Activated CD8-positive, alpha-beta memory T cell treated with anti-CD3 and anti-CD28 coated beads, Interleukin-2, amount 50 U/mL, for 48 hours (primary cell): ENCODE measurements at places on chromosomes 3 and 15.

DNA sequence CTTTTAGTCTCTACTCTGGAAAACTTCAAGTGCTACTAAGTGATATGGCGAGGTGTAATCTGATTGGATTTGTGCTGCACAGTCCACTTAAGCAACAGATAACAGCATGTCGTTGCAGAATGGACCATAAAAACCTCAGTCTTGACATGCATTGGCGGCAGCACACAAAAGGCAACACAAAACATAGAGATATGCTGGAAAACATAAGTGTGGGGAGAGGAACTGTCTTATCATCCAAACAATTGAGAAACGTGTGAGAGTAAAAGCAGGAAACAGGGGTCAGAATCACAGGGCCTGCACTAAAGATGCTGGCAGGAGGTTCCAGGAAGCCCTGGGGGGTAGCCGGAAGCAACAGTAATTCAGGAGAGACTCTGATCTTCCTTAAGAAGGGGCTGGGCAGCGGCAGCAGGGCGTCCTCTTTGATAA, 82.1 kb downstream of the CGNL1 start:
- DNase-seq: no peak

DNA sequence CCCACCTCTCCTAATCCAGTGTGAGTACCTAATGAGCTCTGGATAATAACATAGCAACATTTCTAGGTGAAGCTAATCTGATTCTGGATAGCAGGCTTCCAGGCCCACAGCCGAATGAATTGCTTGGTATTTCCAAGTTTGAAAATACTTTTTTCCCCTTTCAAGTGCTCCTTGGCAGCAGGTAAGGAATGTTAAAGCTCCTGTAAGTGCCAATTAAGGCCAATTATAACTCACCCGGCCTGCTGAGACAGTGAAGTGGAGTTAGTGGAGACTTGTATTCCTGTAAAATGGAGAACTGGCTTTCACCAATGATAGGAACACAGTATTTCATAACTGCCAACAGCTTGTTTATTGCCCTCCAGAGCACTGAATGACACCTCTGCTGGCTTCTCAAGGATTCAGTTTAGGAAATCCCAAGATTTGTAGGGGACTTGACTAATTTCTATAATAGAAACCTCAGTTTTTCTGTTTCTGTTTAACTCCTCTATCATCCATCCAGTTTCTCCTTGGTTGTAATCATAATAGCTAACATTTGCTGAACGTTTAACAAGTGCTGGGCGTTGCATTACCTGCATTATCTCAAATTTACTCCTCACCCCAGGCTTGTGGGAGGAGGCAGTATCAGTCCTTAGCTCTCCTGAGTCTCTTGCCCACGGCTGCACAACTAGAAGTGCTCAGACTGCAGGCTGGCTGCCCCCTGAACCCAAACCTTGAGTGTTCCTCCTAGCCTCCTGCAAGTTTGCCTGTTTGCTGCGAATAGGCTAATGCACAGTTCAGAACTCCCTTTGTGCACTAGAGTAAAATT, 52.7 kb upstream of the SCAANT1 start:
- no peak for DNase-seq

DNA sequence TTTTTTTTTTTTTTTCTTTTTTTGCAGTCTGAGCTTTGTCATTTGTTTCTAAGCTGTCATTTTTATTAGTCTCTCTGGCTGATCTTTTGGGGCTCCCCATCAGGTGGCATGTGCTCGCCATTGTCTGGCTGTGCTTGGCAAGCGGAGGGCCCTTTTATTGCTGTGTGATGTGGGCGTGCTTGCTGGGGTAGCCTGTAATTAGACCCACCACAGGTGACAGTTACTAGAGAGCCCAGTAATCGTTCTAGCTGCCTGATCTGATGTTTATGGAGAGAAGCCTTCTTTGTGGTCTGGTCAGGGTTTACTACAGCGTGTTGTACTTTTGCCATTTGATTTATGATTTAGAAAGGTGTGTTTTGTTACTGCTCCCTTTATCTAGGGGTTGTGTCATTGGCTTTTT, 179.9 kb downstream of the MCTP2 start:
- no peak for DNase-seq

DNA sequence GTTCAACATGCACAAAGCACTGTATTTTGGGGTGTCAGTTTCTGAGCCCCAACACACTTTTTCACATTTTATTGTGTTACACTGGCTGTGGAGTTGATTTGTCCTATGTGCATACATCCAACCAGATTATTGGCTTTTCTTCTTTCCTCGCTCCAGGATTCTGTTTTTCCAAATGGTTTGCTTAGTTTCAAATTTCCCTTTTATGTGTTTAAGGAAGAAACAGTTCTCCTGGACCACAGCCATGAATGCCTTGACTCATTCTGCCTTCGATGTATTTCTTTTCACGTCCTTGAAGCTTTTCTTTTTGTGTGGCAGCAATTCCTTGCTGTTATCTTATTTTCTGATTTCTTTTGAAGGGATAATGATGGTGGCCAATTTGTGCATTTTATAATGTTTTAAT, 53.8 kb downstream of the CACNA2D3 start:
- no peak for DNase-seq

GRCh38 chr3:133987136-133987535, 42.6 kb downstream of the SLCO2A1 start:
- DNase-seq: no peak

- no peak for DNase-seq
These were observed 1.9 kb upstream of the RMDN3 start for GRCh38 chr15:40756938-40757337.

DNA sequence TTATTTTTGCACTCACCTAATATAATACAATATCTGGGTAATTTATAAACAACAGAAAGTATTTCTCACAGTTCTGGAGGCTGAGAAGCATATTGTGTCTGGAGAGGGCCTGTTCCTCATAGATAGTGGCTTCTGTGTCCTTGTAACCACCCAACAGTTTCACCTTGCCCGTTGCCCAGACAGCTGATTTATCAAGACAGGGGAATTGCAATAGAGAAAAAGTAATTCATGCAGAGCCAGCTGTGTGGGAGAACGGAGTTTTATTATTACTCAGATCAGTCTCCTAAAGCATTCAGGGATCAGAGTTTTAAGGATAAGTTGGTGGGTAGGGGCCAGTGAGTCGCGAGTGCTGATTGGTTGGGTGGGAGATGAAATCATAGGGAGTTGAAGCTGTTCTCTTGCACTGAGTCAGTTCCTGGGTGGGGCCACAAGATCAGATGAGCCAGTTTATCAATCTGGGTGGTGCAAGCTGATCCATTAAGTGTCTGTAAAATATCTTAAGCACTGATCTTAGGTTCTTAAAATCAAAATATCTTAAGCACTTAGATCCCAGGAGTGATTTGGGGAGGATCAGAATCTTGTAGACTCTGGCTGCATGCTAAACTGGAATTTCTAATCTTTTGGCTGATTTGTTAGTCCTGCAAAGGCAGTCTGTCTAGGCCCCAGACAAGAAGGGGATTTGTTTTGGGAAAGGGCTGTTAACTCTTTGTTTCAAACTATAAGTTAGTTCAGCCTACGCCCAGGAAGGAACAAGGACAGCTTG, 33.9 kb upstream of the C15orf39 start:
- no peak for DNase-seq

- no peak for DNase-seq
These were observed 454.0 kb upstream of the ROBO2 start for GRCh38 chr3:76585794-76586392.

DNA sequence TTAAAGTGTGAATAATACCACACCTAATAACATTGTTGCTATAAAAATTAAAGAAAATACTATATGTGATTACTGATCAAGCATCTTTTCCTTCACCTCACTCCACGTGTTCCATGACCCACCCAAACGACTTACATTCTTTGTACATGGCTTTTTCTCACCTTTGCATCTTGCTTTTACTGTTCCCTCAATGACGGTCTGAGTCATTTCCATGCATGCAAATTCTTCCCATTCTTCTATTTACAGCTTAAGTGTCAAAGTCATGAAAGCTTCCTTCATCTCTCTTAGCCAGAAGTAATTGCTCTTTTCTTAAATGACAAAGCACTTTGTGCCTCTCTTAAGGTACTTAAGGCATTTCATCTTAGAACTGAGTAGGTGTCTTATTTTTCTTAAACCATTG, 64.0 kb downstream of the GREM1 start:
- DNase-seq: no peak

DNA sequence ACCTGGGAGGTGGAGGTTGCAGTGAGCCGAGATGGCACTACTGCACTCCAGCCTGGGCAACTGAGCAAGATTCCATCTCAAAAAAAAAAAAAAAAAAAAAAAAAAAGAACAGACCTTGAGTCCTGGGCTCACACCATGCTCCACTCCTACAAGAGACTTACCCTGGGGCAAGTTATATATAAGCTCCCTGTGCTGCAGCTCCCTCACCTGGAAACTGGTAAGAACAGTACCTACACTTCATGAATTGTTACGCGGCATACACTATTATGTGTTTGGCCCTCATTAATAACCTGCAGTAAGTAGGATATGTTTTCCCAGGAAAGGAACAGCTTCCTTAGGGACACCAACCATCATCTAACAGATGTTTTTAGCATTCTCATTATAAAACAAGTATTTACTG, 119.6 kb downstream of the FMN1 start:
- no peak for DNase-seq

DNA sequence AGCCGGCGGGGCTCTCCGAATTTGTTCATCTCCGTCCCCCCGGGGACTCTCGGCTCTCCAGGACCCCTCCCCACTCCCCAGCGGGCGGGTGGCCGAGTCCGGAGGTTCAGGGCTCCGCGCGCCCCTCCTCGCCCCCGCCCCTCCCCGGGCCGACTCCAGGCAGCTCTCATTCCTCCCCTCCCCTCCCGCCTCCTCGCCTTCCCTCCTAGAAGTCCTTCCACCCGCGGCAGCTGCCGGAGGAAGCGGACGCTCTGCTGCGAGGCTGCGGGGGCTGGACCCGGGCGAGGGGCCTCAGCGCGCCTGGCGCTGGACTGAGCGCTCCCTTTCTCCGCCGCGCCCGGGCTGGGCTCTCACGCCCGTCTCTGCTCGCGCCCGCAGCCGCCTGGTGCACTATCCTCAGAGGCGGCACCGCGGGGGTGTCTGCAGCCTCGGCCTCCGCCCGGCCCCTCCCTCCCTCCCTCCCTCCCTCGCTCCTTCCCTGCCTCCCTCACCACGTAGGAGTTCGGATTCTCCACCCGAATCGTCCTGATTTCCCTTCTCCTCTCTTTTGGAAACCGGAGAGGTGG, at the start of gene ROBO2:
ROBO2 (plus strand) TSS at position 494 of the 566 bp plus-strand sequence. CDS start 687 bp downstream, outside the sequence.
- DNase-seq: no peak

DNA sequence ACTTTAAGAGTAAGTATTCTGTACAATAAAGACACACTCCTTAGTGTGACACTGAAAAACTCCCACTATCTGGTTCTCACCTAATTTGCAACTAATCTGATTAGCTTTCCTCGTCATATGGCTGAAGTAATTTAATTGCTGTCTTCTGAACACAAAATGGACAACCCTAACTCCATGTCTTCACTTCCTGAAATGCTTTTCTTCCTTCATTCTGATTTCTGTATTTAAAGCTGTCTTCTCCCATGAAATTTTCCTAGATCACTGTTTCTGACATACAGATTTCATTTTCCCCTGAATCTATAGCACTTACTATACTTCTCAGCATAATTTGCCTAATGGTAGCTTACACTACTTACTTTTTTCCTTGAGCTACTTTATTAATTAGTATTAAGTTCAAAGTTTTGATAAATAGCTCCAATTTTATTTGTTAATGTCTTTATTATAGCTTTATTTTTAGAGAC, 6.3 kb downstream of the CCPG1 start:
- DNase-seq: no peak

DNA sequence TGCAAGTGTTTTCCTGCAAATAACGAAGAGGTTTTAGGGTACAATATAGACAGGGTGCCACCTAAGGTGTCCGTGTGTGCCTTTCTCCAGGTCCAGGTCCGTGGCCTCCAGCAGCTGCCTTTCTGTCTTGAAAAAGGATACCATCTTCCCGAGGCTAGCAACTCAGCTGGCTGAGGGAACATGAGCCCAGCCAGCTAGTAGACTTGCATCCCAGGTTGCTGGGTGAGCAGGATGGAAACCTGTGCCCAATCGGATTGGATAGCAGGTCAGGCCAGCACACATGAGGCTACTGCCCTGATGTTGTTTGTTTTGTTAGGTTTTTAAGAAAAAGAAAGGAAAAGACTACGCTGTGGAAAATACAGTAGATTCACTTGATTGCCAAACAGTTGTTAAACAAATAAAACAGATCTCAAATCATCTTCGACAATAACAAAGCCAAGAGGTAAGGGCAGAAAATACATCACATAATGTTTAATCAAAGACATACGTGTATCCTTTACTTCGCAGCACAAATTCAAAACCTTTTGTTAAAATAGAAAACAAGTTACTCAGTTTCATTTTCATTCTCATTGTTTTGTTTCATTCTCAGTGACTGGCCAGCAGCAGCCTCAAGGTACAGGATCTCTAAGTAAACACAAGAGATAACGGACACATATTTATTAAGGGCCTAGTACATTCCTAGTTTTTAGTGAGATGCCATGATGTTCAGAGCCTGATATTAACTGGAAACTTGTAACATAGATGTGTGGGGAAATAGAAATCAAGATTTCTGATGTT, 661.2 kb upstream of the NR2F2 start:
- DNase-seq: no peak

- DNase-seq: no peak
These were observed 27.8 kb upstream of the FLNB start for GRCh38 chr3:57980416-57980815.

- no peak for DNase-seq
These were observed 27.1 kb upstream of the SEMA3F start for GRCh38 chr3:50128001-50128400.

- no peak for DNase-seq
These were observed 4.5 kb downstream of the POLG start for GRCh38 chr15:89330119-89330518.

GRCh38 chr3:85041001-85041400, 82.2 kb downstream of the CADM2 start:
- no peak for DNase-seq

GRCh38 chr3:105674437-105675065, 194.3 kb downstream of the CBLB start:
- DNase-seq: no peak

DNA sequence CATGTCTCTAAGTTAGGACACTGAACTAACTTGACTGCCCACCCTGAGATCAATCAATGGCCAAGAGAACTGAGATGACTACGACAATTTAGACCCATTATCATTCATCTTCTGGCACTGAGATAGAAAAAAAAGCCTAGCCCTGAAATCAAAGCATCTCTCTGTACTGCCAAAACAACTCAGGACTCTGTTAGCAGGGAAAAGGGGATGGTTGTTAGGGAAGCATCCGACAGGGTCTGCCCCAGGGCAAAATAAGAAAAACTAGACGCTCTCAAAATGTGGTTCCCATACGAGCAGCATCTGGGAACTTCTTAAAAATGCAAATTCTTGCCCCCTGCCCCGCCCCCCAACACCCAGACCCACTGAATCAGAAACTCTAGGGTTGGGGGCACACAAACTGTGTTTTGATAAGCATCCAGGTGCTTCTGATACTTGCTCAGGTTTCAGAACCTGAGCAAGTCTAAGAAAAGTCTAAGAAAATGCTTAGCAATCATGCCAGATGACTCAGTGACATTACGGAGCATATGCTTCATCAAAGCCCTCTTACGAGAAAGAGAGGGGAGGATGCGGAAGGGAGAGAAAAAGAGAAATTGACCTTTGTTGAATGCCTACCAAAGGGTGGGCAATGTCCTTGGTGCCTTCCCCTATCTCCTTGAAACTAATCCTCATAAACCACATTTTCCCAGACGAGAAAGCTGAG, 172.8 kb upstream of the HES1 start:
- DNase-seq: no peak
